Activated CD8-positive, alpha-beta memory T cell treated with anti-CD3 and anti-CD28 coated beads, Interleukin-2, amount 50 U/mL, for 48 hours (primary cell): ENCODE measurements at places on chromosomes 1 and 21.
A peak's percentile ranks its signal among the peaks of the same experiment; 100 is the strongest.

- DNase-seq: peak; percentile 77
Observed at GRCh38 chr1:27356619-27357280, 10.0 kb downstream of the MAP3K6 start.

DNA sequence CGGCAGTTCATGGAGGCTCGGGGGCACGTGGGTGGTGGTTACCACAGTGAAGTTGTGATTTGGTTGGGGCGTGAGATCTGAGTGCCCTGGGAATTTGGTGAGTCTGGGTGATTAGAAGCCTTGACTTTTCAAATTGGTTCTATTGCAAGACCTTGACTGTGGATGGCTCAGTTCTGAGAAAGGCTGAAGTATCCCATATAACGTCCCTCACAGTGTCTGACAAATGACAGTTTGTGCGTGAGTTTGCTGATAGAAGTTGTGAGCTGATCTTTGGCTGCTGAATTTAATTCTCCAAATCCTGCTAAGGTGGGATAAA lies 549 bp downstream of the MSH4 start:
- DNase-seq: no peak

- DNase-seq: peak; percentile 68
Observed at GRCh38 chr1:214427871-214428277, 123.5 kb downstream of the PTPN14 start.

DNA sequence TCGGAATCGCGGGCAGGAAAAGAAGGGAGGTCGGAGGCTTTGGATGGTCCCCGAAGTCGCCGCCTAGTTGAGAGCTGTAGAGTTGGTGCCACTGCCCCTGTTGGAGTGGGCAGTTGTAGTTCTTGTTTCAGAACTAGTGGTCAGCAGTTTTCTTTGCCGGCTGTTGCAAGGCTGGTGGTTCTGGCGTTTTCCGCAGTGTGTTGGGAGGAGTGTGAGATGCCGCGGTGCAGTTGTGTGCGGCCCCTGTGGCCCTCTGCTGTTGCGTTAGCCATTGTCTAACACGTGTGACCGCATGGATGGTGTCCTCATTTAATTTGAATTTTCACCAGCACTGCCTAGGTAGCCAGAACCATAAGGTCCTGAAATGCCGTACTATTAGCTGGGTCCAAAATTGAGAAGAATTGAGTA lies 1.4 kb downstream of the ARF1 start:
- no peak for DNase-seq

- DNase-seq: no peak
Observed at GRCh38 chr1:119554183-119554582, 47.2 kb downstream of the HSD3B1 start.

- no peak for DNase-seq
Observed at GRCh38 chr21:28234326-28234725, 758.4 kb downstream of the LTN1 start.

DNA sequence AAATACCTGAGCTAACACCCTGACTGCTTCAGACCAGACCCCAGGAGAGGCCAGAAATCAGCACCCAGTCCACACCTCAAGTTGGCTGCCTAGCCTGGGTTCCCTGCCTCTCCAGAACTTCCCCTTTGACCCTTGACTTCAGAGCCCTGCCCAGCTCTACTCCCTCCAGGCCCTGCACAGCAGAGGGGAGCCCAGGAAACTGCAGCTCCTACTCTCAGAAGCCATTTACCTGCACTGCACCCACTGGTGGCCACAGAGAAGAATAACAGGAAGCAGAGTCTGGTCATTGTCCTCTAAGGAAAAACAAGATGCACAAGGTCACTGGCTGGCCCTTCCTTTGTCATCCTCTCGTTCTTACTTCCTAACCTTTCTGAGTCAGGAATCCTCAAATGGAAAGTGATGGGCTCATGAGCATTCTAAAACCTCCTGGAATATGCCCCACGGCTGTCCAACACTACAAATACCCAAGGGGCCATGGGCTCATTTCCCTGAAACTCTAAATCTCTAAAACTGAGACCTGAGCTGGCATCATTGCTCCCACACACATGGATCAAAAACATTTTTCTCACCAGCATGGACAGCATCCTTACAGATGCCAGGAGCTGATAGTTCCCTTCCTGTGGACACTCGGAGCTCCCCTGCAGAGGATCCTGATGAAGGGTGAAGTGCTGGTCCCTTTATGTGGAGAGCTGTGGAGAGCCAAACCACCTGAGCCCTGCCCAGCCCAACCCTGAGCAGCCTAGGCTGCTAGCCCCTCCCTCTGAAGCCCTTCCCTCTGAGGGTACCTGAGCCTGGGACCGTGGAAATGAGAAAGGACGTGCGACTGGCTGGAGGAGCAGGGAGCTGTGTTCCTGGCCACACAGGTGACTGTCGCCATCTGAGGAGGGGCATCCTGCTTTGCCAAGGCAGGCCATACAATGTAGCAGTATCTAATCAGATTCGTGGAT lies at the start of gene ITLN2:
Gene ITLN2 (minus strand): TSS at position 652 of the 947 bp plus-strand sequence. CDS start 68 bp downstream, at position 584.
- peak; percentile 64 for DNase-seq

DNA sequence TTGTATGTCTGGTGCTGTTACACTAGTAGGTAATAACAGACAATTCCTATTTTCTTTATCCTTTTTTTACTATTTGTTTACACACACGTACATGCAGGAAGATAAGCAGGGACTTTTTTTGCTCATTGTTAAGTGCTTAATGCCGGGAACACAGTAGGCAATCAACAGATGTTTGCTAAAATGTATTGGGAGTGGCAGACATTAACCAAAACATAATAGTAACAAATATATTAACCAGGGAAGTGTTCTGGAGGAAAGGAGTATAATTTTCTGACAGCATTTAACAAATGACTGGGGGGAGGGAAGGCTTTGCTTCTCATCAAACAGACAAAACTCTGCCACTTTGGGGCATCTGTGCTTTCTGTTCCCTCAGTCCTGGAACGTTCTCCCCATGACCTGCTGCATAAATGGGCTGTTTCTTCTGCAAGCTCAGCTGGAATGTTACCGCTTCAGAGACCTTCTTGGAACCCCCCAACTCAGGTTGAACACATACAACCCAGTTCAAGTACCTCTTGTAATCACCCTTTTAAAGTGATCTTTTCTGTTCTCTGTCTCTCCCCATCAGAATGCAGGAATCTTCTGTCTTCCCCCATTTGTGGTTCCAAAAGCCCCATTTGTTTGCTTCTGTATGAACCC lies 2.1 kb downstream of the CR1L start:
- no peak for DNase-seq
